ENCODE measurements at places on chromosomes 12 and 14.
A peak's percentile ranks its signal among the peaks of the same experiment; 100 is the strongest.

DNA sequence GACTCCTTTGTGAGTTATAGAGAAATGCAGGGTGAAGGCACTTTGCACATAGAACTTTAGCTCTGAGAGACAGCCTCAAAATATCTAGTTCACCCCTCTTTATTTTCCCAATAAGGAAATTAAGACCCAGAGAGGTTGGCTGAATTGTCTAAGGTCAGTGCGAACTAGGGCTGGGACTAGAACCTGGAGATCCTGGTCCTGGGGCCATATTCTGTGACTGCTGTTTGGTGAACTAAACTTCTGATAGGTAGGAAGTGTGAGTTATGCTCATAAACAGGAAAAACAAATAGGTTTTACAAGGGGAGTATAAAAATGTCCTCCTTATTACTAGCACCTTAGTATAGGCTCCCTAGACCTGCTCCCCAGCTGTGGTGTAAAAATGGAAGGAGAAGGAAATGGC lies 53.9 kb downstream of the DAD1 start:
- no peak for DNase-seq

DNA sequence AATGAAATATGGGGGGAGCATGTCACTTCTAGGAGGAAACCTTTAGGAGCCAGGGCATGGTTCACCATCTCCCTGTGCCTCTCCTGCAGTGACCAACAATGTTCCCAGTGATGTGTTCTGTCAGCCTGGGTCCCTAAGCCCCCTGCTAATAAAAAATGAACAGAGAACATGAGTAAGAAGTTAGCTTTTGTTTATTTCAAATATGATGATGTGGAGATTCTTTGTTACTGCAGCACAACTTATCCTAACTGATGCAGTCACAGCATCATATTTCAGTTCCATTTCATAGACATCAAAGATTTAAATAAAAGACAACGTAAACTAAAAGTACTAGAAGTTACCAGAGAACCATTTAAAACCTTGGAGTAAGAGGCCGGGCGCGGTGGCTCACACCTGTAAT lies 43.9 kb downstream of the SERPINA3 start:
- no peak for DNase-seq

DNA sequence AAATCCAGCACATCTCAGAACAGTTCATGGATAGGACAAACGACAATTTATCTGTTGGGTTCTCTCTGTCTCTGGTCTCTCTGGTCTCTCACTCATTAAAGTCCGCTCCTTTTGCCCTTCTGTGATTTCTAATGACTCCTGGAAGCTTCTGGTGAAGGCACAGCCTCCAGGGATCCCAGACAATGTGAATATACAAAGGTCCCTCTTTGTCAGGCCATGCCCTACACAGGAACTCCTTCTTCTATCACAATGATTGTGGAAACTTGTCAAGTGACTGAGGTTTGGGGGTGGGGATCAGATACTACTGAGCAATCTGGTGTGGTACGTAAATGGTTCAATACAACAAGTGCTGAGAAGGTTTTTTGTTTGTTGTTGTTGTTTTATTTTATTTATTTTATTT lies 42.7 kb upstream of the CDK17 start:
- no peak for DNase-seq

DNA sequence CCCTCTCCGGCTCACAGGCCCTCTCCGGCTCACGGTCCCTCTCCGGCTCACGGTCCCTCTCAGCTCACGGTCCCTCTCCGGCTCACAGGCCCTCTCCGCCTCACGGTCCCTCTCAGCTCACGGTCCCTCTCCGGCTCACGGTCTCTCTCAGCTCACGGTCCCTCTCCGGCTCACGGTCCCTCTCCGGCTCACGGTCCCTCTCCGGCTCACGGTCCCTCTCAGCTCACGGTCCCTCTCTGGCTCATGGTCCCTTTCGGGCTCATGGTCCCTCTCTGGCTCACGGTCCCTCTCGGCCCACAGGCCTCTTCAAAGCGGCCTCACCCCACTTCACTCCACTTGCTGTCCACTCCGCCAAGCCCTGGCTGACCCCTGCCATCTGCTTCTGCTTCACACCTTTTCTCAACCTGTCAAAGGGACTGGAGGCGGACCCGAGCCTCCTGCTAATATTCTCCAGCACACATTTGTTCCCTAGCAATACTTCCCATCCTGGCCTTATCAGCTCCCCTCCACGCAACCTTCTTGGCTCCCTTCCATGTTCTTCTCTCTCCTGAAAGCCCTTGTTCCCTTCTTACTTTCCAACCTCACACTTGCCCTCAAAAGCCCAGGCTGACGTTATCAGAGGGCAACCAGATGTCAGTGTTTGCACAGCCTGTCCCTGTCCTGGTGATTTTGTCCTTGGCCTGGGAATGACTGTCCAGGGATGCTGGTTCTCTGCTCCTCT lies 176.7 kb downstream of the CALM1 start:
- DNase-seq = no peak

DNA sequence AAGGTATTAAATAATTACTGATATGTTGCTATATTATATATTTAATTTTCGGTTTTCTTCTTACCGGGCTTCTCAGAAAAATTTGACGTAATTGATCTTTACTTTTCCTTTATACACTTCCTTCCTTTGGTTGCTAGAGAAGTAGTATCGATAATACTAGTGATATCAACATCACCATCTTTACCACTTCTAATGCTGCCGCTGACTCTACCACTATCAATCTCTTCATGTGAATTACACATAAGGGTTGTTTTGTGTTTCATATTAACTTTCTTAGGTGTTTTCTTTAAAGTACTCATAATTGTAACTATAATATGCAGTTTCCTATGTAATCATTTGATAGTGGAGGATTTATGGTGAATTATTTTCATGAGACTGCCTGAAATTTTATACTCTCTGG lies 30.9 kb upstream of the KLRF1 start:
- DNase-seq = peak; percentile 63

DNA sequence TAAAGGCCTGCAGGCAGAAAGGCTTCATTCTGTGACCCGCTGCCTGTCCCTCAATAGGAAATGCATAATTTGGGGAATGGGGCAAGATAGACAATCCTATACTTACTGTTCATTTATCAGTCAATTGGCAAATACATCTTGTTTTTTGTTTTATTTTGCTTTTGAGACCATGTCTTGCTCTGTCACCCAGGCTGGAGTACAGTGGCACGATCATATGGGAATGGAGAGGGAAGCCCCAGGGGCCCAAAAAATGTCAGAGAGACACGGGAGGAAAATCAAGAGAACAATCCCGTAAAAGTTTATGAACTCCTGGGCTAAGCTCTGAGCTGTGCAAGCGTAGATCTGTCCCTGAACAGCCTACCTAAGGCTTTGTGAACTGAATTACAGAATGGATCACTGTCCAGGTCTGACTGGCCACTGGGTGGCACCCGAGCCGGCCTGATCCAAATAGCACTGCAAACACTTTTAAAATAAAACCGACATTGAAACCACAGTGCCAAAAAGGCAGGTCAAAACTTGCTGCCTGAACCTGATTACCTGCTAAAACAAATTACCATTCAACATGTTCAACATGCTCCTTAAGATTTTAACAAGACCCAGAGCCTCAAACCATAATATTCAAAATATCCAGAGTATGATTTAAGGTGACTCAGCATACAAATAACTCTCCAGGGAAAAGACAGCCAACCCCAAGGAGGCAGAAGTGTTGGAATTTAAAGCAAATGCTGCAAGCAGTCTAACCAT lies 11.8 kb downstream of the COPS7A start:
- DNase-seq = peak; percentile 38

DNA sequence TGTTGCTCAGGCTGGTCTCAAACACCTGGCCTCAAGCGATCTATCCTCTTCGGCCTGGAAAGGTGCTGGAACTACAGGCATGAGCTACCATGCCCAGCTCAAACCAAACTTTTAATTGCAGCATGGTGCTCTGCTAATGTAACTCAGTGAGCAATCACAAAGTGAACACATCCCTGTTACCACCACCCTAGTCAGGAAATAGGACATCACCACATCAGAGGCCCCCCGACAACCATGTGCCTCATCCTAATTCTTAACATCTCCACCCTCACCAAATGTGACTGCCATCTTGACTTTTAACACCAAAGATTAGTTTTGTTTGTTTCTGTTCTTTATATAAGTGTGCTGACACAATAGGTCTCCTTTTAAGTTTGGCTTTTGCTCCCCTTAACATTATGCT lies 22.8 kb upstream of the SDR39U1 start:
- no peak for DNase-seq

DNA sequence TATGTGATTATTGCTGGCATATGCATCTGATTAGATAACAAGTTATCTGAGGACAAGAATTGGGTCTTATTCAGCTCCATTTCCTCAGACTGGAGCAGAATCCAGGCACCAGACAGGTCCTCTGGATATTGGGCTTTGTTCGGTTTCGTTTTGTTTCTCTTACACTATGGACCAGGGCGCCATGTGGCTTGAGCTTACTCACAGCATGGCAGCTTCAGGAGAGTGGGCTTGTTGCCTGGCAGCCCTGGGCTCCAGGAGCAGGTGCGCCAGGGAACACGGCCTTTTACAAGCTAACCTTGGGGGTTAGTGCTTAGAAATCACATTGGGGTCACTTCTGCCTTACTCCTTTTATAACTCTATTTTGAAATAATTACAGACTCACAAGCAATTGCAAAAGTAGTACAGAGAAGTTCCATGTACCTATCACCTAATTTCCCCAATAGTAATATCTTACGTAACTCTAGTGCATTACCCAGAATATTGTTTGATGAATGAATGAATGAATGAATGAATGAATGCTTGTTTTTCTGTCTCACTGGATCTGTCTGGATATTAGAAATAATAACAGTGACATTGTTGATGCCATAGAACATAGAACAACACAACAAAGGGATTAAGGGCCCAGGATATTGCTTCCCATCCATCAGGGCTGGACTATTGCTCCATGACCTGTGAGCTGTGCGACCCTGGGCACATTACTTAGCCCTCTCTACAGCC lies 39.0 kb downstream of the CMKLR1 start:
- no peak for DNase-seq

- DNase-seq = no peak
Measured at GRCh38 chr14:66120402-66120801, 365.8 kb upstream of the CCDC196 start.

DNA sequence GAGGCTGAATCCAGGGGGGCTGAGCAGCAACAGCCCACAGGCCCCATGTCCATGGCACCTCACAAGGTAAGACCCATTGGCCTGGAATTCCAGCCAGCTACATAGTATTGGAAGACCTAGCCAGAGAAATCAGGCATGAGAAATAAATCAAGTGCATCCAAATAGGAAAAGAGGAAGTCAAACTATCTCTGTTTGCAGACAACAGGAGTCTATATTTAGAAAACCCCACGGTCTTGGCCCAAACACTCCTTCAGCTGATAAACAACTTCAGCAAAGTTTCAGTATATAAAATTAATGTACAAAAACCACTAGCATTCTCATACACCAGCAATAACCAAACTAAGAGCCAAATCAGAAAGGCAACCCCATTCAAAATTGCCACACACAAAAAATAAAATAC lies 16.9 kb downstream of the PDE6H start:
- no peak for DNase-seq

DNA sequence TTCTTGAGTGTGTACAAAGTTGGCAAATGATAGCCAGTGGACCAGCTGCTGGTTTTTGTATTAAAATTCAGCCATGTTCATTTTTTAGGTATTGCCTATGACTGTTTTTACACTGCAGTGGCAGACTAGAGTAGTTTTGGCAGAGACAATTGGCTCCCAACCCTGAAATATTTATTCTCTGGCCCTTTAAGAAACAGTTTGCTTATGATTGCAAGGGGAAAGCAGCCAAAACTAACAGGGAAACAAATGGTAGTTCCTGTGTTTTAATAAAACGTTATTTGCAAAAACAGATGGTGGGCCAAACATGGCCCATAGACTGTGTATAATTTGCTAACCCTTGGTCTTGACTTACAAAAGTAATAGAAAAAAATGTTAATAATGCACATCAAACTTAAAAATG lies 110.2 kb downstream of the ALX1 start:
- no peak for DNase-seq

GRCh38 chr12:100555722-100556121 lies 17.8 kb upstream of the GAS2L3 start:
- DNase-seq = no peak

DNA sequence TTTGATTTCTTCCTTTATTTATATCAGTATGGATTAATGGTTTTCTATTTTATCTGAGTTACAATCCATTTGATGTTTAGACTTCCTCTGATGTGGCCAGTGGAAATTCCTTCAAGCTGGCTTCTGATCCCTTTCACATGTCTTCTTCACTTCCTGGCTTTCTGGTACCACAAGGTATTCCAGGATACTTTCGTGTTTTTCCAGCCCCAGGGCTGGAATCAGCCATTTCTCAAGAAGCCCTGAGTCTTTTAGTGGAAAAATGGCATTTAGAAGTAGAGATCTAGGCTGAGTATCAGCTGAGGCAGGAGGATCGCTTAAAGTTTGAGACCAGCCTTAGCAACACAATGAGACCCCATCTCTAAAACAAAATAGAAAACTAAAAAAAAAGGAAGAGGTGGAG lies 93.3 kb downstream of the FIGNL2 start:
- no peak for DNase-seq

DNA sequence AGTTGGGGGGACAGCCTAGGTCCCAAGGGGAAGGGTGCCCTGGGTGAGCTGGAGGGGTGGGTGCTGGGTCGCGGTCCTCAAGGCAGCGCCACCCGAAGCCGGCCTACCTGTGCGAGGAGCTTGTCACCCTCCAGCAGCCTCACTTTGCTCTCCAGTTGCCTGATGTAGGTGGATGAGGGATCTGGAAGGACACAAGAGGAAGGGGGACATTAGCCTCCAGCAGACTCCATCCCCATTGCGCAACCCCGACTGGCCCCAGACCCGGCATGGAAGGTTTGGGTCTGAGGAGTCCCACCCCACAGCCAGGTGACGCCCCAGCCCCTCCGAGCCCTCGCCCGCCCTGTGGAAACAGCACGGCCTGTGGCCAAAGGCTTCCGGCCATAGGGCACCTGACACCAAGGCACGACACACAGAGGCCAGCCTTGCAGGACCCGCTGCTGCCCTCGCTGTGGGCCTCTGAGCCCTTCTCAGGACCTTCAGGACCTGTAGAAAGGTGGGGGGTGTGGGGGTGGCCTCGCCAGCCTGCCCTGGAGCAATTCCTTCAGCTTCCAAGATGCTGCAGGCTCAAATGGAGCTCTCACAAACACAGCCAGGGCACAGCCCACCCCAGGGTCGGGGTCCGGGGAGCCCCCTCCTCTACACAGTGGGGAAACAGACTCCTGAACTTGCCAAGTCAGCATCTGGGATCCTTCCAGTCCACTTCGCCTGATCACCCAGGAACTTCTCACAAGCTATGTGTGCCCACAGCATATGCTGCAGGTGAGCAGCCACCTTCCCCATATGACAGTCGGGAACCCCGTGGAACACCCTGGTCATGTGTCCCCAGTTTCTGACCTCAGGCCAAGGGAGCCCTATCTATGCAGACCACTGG lies 54.9 kb downstream of the CCNK start:
- no peak for DNase-seq

Measured in CD4-positive, alpha-beta T cell treated with Interleukin-2 at 100 ng/mL for 4 hours (primary cell).